Body of pancreas (tissue), 4 donors: ENCODE measurements at places on chromosomes 16 and 17.

- no peaks in the 10 kb centered on the region for H3K27me3 ChIP-seq
- H3K4me3 ChIP-seq = no peak overlapping the region
- no peaks in the 10 kb centered on the region for H3K4me1 ChIP-seq
- no peaks in the 10 kb centered on the region for H3K36me3 ChIP-seq
- DNase-seq = no peak
These were observed 54.3 kb upstream of the JPH3 start for GRCh38 chr16:87548046-87548445.

DNA sequence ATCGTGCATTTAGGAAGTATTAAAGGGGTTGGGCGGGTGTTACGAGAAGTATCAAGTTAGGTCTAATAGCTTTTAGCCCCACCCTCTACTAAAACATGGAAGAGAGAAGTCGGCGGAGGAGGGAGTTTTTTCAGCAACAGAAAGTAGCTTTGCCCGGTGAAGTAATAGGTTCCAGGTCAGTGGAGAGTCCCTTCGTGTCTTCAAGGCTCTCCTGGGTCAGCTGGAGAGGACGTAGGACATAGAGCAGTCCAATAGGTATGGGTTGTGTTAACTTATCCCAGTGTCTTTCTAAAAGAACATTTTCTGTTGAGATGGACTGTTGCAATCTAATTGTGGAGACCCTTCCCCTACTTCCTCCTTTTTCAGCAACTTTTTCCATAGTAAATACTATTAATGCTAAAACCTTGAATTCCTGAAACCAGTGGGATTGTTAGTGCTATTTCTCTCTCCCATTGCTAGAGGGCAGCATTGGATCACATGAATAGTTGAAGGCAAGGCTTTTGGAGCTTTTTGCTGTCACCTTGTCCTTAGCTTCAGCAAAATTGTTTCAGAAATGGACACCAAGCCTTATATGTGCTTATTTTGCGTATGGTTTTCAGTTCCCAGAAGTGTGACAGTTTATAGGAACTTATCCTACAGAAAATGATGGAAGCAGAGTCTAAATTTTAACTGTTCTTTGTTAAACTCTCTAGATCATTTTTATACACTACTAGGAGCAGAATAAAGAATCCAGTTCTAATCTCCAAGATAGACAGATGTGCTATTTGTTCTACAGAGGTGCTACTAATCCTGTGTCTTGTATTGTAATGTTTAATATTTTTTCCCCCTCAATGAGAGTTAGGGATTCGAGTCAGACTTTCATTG lies 38.4 kb downstream of the UTP18 start:
- H3K4me3 ChIP-seq = no peak overlapping the region
- no peaks in the 10 kb centered on the region for H3K36me3 ChIP-seq
- DNase-seq = peak; percentile 14

GRCh38 chr16:11474617-11475291 lies 112.0 kb downstream of the LITAF start:
- no peak for DNase-seq
- no peaks in the 10 kb centered on the region for H3K36me3 ChIP-seq
- peaks cover 16% of the 10 kb centered on the region for H3K4me1 ChIP-seq
- H3K27me3 ChIP-seq = no peaks in the 10 kb centered on the region
- no peak overlapping the region for H3K27ac ChIP-seq

DNA sequence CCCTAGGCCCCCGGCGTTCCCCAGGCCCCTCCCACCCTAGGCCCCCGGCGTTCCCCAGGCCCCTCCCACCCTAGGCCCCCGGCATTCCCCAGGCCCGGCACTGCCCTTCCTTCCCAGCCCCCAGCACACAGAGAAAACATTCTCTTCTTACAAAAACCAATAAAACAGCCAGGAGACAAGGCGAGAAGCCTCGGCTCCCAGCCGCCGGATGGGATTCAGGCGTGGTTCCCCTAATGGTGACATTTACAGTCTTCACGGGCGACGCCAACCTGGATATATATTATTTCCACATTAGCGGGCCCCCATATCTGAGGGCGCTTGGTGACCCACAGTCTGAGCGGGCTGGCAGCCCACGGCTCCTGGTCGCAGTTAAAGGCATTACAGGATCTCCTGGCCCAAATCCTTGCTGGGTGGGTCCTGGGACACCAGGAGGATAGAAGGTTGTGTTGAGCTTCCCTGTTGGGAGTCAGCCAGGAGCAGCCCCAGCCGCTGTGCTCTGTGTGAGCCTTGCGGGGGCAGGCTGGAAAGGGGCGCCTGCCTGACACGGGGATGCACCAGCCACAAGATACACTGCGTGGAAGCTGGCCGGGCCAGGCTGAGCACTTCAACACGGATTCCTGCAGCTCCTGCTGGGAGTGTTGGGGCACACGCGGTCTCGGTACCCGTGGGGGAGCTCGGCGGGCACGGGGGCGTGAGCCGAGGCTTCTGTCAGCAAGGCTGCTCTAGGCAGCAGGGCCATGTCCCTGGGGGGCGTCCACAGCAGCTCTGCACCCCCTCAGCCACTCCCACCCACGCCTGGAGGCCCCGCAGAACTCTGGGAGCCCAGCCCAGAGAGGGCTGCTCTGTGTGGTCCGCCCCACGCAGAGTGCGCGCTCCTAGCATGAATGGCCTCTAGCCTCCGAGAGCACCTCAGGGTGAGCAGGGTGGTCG lies 83.7 kb downstream of the LMF1 start:
- no peaks in the 10 kb centered on the region for H3K36me3 ChIP-seq
- no peaks in the 10 kb centered on the region for H3K27me3 ChIP-seq

DNA sequence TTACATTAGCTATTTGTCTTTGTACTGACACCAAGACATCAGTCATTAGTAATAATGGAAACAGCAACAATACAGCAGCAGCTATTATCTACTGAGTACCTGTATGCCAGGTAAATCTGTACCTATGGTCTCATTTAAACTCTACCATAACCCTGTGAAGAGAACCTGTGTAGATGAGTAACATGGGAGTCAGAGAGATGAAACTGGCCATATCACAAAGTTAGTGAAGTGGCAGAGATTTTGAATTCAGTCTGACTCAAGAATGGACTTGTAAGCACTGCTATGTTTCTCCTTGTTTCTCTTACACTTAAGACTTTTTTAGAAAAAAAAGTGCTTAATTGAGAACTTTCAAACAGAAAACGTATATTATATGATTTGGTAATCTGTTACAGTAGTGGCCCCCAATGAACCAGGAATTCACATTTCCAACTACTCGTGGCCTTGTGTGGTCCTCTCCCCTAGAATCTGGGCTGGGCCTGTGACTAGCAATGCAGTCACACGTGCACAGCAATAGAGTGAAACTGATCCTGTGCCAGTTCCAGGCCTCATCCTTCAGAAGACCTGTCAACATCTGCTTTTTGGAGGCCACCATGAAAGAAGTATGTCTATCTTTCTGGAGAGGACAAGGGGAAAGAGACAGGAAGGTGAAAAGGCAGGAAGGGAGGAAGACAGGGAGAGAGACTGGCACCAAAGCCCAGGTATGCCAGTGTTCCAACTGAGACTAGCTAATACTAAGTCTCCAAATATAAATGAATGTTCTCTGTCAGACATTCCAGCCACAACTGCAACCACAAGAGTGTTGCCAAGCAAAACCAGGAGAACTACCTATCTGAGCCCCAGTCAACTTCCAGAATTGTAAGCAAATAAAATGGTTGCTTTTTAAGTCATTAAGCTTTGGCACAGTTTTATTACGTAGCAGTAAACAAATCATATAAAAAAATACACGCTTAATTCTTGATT lies 12.0 kb downstream of the CRLF3 start:
- DNase-seq = no peak
- no peaks in the 10 kb centered on the region for H3K4me1 ChIP-seq
- no peaks in the 10 kb centered on the region for H3K27me3 ChIP-seq

GRCh38 chr16:20327444-20328041 lies at the start of gene GP2:
Gene GP2, minus strand, starts transcription at chr16:20327513. Its CDS starts 1,082 bp downstream, at chr16:20326431.
- no peaks in the 10 kb centered on the region for H3K27me3 ChIP-seq
- peak; percentile 79 for DNase-seq
- peak within 1 kb of the TSS; percentile 97 for H3K27ac ChIP-seq
- peaks cover 9% of the 10 kb centered on the region for H3K36me3 ChIP-seq
- peak within 1 kb of the TSS; percentile 36 for H3K4me3 ChIP-seq

DNA sequence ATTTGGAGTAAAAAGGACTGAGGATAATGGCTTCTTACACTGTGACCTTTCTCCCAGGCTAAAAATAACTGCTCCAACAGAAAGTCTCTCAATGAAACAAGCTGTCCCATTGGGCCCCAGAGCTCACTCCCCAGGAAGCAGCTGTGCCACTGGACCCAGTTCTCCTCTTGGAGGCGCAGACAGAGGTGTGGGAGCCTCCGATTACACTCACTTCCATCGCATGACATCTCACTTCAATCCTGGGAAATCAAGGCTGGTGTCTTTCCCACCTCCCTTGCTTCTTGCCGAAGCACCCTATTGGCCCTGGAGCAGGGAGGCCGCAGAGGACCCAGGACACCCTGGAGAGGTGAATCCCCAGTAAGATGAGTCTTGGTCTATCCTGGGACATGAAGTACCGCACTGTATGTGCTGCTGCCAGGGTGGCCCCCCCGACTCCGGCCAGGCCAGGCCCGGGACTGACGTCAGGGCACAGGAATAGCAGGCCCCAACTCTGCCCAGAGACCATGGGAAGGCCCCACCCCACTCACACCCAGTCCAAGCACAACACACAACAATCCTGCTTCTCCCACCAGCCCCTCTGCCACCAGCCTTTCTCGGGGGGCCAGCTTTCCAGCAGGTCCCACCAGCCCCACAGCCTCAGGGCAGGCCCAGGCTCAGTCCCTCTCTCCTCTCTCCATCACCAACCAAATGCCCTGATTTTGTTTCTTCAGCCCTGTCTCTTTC lies 29.5 kb downstream of the SRL start:
- H3K27ac ChIP-seq = no peak overlapping the region
- no peaks in the 10 kb centered on the region for H3K27me3 ChIP-seq
- no peaks in the 10 kb centered on the region for H3K36me3 ChIP-seq

DNA sequence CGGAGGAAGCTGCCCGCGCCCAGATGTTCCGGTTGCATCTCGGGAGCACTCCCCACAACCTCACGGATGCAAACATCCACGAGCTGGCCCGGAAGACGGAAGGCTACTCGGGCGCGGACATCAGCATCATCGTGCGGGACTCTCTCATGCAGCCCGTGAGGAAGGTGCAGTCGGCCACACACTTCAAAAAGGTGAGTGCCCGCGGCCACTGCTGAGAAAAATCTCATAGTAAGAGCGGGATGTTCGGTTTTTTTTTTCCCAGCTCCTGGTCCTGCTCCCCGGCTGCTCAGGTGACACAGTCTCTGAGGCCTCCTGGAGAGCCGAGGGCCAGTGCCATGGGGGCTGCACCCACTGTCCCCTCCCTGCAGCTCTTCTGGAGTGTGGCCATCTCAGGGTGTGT lies 9.3 kb downstream of the PDF start:
- no peak overlapping the region for H3K4me3 ChIP-seq
- H3K27ac ChIP-seq = no peak overlapping the region
- no peaks in the 10 kb centered on the region for H3K27me3 ChIP-seq
- H3K36me3 ChIP-seq = peaks cover 22% of the 10 kb centered on the region

DNA sequence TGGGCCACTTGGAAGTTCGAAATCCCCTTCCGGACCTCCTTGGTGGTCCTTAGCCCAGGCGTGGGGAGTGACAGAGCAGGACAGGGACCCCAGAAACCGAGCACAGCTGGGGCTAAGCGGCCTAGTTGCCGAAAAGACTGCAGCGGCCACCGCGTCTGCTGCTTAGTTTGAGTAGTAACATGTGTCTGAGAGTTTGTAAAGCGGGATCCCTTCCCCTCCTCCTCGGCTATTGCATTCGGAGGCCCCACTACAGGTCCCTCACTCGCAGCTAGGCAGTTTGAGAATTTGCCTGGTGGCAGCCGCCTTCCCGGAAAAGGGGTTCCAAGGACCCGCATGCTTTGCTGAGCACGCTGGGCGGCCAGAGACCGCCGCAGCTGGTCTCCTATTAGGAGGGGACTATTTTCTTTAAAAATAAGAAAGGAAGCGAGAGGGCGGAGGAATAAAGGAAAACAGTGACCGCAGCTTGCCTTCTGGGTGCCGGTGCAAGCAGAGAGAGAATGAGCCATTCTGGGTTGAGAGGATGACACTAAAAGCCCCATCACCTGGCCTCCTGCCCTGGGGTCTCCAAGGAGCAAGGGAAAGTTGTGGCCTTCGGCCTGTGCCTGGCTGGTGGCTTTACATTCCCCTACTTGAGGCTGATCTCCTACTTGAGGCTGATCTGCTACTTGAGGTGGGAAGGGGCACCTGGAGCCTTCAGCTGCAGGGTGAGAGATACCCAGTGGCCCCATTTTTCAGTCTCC lies 1.1 kb upstream of the HOXB5 start:
- peaks cover 5% of the 10 kb centered on the region for H3K27me3 ChIP-seq
- H3K36me3 ChIP-seq = no peaks in the 10 kb centered on the region
- H3K4me1 ChIP-seq = peaks cover 35% of the 10 kb centered on the region
- peak overlapping the region; percentile 18 for H3K27ac ChIP-seq
- DNase-seq = no peak
- no peak overlapping the region for H3K4me3 ChIP-seq

GRCh38 chr16:50612849-50613198 lies 64.6 kb downstream of the NKD1 start:
- H3K36me3 ChIP-seq = no peaks in the 10 kb centered on the region
- no peak for DNase-seq
- peaks cover 12% of the 10 kb centered on the region for H3K4me1 ChIP-seq
- H3K27ac ChIP-seq = no peak overlapping the region
- no peak overlapping the region for H3K4me3 ChIP-seq
- H3K27me3 ChIP-seq = no peaks in the 10 kb centered on the region

- no peaks in the 10 kb centered on the region for H3K27me3 ChIP-seq
- H3K4me3 ChIP-seq = no peak overlapping the region
- DNase-seq = no peak
- no peak overlapping the region for H3K27ac ChIP-seq
- H3K4me1 ChIP-seq = no peaks in the 10 kb centered on the region
These were observed 50.7 kb upstream of the ACSF3 start for GRCh38 chr16:89042711-89043551.

GRCh38 chr16:1211451-1212268 lies 13.4 kb downstream of the TPSG1 start:
- DNase-seq = no peak
- no peak overlapping the region for H3K4me3 ChIP-seq
- H3K36me3 ChIP-seq = no peaks in the 10 kb centered on the region
- no peaks in the 10 kb centered on the region for H3K27me3 ChIP-seq
- no peaks in the 10 kb centered on the region for H3K4me1 ChIP-seq
- no peak overlapping the region for H3K27ac ChIP-seq

DNA sequence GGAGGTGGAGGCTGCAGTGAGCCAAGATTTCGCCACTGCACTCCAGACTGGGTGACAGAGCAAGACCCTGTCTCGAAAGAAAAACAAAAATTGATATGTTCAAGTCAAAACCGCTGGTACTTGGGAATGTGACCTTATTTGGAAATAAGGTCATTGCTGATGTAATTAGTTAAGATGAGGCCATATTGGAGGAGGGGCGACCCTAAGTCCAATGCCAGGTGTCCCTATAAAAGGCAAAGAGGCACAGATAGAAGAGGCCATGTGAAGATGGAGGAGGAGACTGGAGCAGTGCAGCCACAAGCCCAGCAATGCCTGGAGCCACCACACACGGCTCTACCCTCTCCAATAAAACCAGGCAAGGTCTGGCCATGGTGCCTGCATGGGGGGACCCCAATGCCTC lies 50.8 kb upstream of the JPH3 start:
- no peaks in the 10 kb centered on the region for H3K4me1 ChIP-seq
- H3K4me3 ChIP-seq = no peak overlapping the region
- no peak overlapping the region for H3K27ac ChIP-seq
